ENCODE measurements at places on chromosomes 3 and 15.

DNA sequence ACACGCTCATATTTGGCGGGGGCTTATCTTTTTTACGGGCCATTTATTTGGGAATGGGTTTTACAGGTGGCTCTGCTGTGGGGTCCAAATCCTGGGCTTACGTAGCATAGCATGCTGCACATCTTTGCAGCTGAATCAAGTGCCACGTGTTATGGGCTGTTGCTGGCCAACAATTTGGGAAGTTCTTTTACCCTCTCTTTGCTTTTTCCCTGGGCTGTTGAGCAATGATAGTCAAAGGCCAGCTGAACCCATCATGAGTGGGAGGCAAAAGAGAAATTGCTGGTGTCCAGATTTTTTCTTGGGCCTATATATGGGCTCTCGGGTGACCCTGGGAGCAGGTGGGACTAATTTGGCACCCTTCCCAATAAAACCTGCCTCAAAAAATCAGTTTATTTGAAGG, 209.3 kb upstream of the SATB1 start:
- DNase-seq = no peak

DNA sequence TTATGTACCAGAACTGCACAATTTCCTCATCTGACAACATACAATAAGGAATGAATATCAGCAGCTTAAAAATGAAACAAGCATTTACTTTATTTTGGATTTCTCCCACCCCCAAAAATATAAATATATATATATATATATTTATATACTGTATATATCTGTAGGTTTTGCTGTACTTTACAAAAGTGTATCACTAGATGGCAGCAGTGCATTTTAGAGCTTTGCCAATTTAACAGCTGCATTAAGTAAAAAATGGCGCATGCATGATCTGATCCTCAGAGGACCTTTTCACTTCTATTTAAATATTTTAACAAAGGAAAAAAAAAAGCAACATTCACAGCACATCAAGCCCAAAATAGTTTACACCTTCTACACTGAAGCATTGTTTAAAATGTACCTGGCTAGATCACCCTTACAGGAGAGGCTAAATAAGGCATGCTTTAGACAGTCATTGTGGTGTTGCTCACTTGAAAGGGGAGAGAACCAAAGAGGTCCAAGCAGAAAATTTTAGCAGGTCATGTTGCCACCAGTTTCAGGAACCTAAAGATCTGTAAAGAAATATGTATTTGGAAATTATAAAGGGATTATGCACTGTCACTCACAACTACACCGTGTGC, 72.6 kb downstream of the NPTN start:
- DNase-seq = no peak

- no peak for DNase-seq
These were observed 9.1 kb downstream of the RAB43 start for GRCh38 chr3:129112308-129113052.

- DNase-seq = no peak
These were observed 172.1 kb downstream of the POLR2M start for GRCh38 chr15:57878573-57878972.

GRCh38 chr3:104610730-104611652, 755.7 kb upstream of the ALCAM start:
- no peak for DNase-seq

DNA sequence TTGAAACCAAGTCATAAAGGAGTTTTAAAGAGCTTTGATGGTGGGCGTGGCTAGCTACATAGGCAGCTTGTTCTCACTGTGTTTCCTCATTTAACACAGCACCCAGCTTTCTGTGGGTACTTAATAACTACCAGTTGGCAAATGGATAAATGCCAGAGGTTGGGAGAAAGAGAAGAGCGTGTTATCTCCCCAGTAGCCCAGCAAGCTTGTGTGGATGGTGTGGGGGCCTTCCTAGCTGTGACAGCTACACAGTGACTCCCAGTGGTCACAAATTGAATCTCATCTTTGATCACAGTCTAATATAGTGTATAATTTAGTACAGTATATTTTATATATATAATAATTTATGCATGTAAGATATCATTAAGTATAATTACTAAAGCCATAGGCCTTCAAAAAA, 984.1 kb downstream of the EPHA3 start:
- no peak for DNase-seq

DNA sequence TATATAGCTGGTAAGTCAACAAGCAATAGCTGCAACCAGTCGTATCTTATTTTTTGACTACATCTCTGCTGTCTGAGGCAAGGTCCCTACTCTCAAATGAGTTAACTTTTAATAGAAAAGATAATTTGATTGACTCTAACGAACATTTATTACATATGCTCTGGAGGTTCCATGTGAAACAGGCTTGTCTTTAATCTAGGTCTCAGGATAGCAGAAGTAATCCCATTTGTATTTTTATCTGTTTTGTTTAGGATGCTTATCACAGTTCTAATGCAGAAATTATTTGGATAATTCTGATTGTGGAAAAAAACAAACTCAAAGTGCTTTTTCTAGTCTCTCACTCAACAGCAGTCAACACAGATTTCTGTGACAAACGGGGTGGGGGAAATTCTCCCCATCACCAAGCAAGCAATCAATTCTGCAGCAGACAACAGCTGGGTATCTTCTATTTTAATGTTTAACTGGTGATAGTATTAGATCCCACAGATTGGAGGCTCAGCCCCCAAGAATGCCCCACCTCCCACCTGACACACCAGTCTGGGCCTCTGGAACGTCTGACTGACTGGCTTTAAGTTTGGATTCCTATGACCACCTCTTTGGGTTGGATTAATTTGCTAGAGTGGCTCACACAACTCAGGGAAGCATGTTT, 58.8 kb downstream of the ITPR1 start:
- no peak for DNase-seq

DNA sequence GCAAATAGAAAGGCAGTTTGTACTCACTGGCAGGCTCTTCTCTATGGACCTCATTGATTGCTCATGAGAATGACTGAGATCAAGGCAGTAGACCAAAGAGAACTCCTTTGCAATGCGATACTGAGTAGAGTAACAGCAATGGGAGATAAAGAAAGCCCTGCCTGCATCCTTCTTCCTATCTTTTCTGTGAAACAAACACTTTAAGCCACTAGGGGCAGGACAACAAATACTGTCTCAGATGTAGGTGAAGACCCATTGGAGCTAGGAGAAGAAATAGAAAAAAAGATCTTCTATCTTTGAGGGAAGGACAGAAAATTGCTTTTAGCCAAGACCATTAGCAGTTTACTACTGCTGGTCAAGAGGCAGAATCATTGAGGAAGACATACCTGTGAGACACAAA, 117.6 kb upstream of the IGSF10 start:
- DNase-seq = no peak

DNA sequence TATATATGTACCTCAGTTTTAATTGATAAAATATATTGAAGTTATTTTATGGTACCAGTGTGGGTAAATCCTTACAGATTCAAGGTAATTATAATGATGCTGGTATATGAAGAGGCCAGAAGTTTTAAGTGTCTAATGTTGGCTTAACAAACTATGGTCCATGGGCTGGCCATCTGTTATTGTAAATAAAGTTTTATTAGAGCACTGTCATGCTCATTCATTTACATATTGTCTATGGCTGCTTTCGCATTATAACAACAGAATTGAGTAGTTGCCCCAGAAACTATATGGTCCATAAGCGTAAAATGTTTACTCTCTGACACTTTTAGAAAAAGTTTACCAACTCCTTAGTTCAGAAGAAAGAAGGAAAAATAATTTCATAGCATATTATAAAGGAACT, 67.9 kb downstream of the MEF2A start:
- no peak for DNase-seq

DNA sequence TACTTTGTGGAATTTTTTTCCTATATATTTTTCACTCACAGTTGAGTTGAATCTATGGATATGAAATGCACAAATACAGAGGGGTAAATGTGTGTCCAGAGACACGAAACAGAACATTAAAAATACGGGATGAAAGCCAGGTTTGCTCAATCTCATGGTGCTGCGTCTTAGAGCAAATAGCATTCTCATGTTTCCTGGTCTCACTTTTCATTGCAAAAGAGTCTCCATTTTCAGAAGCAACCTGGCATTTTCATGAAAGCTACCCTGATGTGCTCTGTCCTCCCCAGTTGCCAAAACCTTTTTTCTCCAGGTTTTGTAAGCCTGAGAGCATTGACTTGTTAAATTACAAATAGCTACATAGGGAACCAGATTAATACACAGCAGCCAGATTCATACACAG, 49.5 kb upstream of the MBNL1 start:
- DNase-seq = no peak

- DNase-seq = no peak
These were observed 92.0 kb downstream of the PRICKLE2 start for GRCh38 chr3:64133272-64133671.

GRCh38 chr3:38738630-38739395, 77.2 kb downstream of the SCN10A start:
- no peak for DNase-seq

GRCh38 chr3:173702561-173702960, 305.0 kb downstream of the NLGN1 start:
- DNase-seq = no peak

DNA sequence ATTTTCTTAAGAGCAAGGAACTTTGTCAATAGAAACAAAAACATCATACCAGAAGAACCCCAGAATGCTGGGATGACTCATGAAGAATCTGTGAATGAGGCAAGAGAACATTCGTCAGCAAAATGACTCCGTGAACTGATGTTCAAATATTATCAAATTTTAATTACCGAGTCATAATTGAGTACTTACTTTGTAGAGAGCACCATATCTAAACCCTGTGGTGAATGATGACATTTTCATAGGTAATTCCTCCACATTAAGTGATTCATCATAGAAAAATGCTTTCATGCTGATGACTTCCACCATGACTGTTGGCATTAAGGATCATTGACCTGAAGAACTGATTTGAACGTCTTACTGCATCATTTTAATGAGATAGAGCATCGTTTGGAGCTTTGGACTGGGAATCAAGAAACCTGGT, 56.3 kb downstream of the PPARG start:
- DNase-seq = no peak

- DNase-seq = no peak
These were observed 23.5 kb upstream of the TNFSF10 start for GRCh38 chr3:172546628-172547214.

DNA sequence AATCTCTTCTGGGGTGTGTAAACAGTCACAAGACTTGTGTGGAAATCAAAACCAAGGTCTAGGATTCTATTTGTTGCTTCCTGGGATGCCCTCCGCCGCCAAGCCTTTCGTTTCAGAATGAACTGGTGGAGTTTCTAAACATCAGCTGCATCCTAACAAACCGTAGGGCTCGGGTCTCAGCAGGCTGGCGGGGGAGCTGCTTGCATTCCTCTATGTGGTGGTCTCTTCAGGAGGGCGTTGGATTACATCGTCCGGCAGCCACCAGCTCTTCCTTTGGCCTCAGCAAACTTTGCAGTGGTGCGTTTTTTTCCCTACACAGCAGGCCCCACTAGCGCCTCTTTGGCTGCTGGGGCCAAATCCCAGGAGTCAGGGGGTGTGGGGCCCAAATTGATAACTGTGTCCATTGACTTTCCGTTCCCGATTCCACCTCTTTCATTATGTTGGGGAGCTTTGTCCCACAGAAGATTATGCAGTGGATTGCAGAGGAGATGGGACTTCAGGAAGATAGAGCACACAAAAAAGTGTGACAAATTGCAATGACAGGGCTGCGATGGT, 390.0 kb upstream of the NR2F2 start:
- DNase-seq = no peak

DNA sequence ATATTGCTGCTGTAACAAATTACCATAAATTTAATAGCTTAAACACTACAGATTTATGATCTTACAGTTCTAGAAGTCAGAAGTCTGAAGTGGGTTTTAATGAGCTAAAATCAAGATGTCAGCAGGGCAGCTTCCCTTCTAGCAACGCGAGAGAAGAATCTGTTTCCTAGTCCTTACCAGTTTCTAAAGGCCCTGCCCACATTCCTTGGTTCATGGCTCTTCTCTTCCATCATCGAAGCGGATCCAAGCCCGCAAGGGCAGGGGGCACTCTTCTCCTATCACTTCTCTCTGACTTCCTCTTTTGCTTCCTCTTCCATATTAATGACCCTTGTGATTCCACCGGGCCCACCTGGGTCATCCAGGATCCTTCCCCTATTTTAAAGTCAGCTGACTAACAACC, 16.1 kb downstream of the MINDY4B start:
- DNase-seq = no peak

DNA sequence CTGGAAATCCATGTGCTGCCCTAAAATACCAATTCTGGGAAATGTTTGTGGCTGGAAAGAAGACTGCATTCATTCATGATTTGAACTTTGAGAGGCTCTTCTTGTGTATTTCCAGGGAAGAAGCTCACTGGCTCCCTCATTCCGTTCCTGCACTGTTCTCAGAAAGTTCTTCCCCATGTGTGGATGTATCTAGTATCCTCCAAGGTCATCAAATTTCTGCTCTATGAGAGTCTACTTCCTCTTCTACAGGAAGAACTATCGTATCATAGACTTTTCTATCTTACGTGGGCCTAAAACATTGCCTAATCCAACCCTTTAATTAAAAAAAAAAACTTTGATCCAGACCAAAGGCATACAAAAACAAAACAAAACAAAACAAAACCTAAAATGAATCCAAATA, 2.9 kb downstream of the CCR3 start:
- DNase-seq = no peak

DNA sequence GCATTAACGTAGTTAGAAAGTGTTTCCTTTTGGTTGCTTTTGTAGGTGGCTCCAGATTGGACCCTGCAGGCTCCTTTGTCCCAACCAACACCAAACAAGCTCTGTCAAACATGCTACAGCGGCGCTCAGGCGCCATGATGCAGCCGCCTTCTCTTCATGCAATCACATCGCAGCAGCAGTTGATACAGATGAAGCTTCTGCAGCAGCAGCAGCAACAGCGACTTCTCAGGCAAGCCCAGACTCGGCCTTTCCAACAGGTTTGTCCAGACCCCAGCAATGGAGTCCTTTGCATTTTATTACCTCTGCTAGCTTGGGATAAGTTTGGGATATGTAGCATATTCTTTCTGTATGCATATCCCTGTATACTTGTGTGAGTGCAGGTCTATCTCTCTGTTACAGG, 10.1 kb upstream of the P2RY12 start:
- DNase-seq = no peak

DNA sequence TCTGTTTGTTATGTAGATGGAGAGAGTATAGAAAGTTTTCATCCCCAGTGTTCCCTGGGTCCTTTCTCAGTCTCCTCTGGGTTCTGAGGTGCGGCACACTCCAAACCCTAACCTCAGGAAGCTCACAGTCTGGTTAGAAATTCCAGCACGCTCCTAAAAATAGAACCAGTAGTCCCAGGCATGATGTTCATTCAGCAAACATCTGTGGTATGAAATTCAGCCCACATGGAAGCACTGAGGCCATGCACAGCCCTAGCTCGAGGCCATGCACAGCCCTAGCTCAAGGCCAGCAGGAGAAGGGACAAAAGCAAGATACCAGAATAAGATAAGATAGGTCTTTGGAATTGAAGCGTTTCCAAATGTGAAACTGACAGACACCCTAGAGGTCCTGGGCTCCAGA, 82.3 kb upstream of the OXTR start:
- no peak for DNase-seq

Data from lower leg skin (tissue), 4 donors.